ENCODE measurements at places on chromosomes 1 and 21.

GRCh38 chr1:115445090-115445489 lies 107.0 kb upstream of the NGF start:
- DNase-seq = no peak

DNA sequence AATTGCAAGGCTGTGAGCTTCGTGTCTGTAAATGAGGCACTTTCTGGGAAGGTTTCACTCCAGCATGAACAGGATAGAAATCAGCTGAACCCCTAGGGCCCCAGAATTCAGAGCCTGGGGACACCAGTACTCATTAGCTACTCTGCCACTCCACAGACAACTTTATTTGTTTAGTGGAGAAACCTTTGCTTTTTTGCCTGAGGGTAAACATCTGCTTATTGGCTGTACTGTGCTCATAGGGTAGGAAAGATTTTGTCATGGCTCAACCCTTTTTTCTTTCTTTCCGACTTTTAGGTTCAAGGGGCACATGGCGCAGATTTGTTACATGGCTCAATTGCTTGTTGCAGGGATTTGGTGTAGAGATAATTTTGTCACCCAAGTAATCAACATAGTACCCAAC lies 138.4 kb upstream of the BACE2 start:
- DNase-seq = no peak

- no peak for DNase-seq
Measured at GRCh38 chr1:19376428-19377372, 64.6 kb downstream of the SLC66A1 start.

GRCh38 chr1:5974631-5975030 lies 17.6 kb downstream of the NPHP4 start:
- DNase-seq = no peak

GRCh38 chr1:215375381-215375780 lies 191.7 kb upstream of the KCTD3 start:
- no peak for DNase-seq

DNA sequence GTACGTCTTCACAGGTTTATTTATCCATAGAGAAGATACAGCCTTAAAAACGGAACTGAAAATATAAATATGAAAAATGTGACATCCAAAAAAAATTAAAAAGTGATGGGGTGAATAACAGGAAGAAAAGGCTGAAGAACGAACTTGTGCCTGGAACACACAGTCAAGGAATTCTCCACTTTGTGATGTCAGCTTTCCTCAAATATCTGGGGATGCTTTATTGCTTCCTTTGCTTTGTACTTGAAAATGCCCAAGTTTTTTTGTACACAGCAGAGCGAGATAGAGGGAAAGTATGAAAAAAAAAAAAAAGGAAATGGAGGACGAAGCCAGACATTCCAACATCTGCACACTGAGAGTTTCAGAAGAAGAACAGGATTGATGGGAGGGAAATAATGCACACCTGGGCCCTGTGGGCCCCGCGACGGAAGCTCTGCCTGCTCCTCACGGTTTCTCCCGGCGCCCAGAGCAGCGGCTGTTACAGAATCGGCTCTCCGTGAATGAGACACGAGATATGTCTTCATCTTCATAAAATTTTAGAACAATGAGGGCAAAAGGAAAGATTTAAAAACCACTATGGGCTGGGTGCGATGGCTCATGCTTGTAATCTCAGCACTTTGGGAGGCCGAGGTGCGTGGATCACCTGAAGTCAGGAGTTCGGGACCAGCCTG lies 10.0 kb upstream of the LRRC3 start:
- no peak for DNase-seq

DNA sequence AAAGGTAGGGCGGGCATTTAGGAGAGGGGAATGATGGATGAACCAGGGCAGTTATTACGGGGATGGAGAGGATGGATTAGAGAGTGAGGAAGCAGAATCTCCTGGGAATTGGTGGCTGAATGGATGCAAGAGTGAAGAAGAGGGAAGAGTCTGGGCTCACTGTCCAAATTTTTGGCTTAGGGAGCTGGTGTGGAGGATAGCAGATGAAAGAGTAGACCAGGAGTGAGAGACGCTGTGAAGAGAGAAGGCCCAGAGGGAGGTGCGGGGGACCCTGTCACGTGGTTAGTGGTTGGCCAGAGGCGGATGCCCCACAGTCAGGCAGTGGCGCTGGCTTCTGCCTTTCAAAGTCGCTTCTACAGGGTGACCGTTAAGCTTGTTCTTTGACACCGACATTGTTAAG lies 78.4 kb downstream of the PEX14 start:
- no peak for DNase-seq

- no peak for DNase-seq
Measured at GRCh38 chr1:182715531-182715930, 31.1 kb upstream of the RGS8 start.

GRCh38 chr1:101243751-101244150 lies 6.9 kb downstream of the S1PR1 start:
- DNase-seq = no peak

- DNase-seq = no peak
Measured at GRCh38 chr1:29672416-29673227, 436.3 kb downstream of the PTPRU start.

GRCh38 chr1:106398391-106398790 lies 658.1 kb upstream of the PRMT6 start:
- no peak for DNase-seq

GRCh38 chr1:156099282-156099681 lies 15.2 kb upstream of the LMNA start:
- no peak for DNase-seq

- no peak for DNase-seq
Measured at GRCh38 chr1:16302709-16303627, 49.3 kb downstream of the FBXO42 start.

DNA sequence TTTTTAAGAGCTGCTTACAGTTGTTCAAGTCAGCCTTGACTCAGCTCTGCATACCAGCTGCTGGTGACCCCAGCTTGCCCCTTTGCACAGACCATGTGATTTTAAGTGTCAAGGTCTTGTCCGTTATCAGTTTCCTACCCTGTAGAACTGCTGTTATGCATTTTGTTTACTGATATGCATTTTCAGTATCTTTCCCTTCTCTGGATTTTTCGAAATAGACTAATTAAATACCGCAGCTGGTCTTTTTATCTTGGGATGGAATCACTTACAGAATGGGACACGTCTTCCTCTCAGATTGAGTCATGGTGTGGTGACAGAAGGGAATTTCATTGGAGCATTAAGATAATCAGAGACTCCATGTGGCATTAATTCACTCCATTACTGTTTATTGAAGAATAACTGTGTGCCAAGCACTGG lies 145.6 kb downstream of the FMN2 start:
- no peak for DNase-seq

GRCh38 chr1:205672970-205673369 lies 7.3 kb downstream of the SLC45A3 start:
- DNase-seq = no peak

- no peak for DNase-seq
Measured at GRCh38 chr1:244960904-244961303, 96.6 kb upstream of the HNRNPU start.

DNA sequence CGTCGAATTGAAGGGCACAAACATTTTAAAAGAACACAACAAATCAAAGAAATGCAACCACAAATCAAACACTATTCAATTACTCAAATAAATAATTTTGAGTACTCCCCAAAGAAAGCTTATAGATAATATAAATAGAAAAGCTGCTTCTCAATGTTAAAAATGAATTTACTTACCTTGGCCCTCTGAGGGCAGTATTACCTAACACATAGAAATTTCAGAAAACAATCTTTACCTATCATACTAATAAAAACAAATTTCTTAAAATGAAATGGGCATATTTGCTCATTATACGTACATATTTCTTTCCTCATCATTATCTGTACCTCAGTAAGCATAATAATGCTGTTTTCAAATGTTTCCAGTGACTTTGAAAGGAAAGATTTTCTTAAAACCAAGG lies 141.8 kb downstream of the AKT3 start:
- DNase-seq = no peak

Measured in thoracic aorta (tissue), 2 donors.